NCI-H1930 (cell line): ENCODE measurements at places on chromosomes 5 and 9.

- DNase-seq: no peak
These were observed 7.6 kb downstream of the FOXE1 start for GRCh38 chr9:97860451-97861147.

DNA sequence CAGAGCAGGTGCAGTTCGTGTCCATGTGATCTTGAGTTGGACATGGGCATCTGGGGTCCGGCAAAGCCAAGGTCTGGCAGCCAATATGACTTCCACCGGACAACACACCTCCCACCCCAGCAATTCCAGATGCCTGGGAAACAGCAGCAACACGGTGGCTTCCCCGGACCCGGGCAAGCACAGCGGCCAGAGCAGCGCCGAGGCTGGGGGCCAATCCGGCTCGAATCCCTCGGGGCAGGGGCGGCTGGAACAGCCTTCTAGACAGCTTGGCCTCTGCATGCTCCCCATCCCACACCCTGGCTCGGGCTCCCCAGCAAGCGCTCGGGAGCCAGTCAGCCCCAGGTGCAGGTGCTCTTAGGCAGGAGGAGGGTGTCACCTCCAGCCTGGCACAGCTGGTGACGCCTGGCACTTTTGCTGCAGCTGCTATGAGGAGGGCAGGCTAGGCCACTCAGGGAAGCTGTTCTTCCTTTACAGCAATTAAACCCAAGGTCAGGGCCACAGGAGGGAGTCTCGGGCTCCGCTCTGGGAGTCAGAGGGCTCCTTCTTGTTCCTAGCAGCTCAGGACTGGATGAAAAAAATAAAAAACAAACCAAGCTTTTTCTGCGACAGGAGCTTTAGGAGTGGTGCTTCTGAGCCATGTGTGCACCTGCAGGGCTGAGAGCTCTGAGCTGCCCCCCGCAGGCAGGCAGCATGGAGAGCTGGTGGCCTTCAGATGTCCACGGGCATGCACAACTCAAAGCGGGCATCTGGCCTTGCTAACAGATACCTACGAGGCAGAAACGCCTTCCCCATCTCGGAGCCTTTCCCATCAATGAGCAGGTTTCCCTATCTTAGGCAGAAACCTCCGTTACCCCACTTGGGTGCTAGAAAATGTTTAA is 28.2 kb downstream of the DBH start:
- no peak for DNase-seq

DNA sequence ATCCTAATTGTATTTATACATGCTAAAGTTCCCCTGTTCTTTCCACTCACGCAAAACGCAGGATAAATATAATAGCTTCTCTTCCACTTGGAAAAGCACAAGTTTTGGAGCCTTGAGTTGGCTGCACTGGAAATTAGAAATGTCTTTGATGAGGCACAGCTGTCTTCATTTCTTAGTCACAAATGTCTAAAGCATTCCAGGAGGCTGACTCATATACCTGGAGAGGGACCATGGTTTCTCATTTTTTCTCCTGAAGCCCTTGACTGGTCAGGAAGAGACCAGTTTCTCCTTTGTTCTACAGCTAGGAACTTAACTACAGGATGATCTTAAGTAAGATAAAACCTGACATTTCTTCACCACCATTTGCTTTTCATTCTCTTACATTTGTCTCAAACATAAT is 16.2 kb downstream of the MTX3 start:
- no peak for DNase-seq

DNA sequence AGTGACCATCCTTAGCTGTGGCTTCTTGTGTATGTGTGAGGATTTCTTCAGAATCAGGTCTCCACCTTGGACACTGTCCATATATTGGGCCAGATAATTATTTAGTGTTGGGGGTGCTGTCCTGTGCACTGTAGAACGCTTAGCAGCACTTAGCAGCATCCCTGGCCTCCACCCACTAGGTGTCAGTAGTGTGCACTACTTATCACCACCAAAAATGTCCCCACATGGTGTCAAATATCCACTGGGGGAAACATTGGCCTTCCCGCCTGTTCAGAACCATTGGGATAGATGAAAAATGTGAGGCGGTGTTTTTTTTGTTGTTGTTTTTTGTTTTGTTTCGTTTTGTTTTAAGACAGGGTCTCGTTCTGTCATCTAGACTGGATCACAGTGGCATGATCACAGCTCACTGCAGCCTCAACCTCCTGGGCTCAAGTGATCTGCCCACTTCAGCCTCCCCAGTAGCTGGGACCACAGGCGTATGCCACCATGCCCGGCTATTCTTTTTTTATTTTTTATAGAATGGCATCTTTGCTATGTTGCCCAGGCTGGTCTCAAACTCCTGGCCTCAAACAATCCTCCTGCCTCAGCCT is 67.7 kb downstream of the TENT4A start:
- no peak for DNase-seq

DNA sequence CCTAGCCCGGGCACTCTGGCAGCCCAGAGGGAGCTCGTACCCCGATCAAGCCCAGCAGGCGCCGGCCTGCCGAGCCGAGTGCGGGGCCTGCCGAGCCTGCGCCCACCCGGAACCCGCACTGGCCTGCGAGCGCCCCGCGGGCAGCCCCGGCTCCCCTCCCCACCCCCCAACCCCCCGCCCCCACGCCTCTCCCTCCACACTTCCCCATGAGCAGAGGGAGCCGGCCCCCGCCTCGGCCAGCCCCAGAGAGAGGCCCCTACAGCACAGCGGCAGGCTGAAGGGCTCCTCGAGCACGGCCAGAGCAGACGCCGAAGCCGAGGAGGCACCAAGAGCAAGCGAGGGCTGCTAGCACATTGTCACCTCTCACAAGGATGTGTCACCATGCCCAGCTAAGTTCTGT is 36.2 kb upstream of the CCDC180 start:
- DNase-seq: no peak

DNA sequence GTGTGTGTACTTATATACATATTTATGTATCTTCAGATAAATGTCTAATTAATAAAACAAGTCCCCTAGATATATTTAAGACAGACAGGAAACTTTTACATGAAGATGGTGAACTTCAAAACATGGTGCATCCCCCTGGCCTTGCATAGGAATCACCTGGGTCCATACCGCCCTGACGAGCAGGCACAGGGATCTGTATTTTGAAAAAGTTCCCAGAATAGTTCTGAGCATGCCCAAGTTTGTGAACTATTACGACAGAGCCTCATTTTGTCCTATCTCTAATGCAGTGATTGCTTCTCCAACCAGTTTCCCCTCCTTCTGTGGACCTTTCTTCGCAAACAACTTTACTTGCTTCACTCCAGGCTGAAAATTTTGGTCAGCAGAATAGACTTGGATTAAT is 98.1 kb downstream of the APBA1 start:
- no peak for DNase-seq

DNA sequence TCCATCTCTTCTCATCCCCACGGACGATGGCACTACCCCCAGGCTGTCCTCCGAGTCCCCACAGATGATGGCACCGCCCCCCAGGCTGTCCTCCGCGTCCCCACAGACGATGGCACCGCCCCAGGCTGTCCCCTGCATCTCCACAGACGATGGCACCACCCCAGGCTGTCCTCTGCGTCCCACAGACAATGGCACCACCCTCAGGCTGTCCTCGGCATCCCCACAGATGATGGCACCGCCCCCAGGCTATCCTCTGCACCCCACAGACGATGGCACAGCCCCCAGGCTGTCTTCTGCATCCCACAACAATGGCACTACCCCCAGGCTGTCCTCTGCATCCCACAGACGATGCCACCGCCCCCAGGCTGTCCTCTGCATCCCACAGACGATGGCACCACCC is 57.4 kb upstream of the PTCH1 start:
- no peak for DNase-seq

DNA sequence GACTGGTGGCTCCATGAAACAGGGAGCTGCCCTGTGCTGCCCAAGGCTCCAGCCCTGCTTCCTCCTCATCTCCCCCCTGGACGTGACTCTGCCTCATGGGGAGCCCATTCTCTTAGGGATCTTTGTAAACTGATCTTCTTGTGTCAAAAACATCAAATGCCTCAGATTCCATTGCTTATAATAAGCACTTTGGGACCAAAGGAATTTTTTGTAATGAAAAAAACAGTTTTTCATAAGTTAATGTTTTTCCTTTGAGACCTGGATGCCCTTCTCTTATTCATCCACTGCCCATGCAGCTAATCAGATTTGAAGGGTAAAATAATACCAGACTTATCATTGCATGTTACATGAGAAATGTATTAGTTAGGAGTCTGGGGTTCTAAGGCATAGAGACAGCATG is 41.7 kb downstream of the PALM2AKAP2 start:
- no peak for DNase-seq

GRCh38 chr5:172477466-172477865 is 23.1 kb upstream of the SH3PXD2B start:
- no peak for DNase-seq

DNA sequence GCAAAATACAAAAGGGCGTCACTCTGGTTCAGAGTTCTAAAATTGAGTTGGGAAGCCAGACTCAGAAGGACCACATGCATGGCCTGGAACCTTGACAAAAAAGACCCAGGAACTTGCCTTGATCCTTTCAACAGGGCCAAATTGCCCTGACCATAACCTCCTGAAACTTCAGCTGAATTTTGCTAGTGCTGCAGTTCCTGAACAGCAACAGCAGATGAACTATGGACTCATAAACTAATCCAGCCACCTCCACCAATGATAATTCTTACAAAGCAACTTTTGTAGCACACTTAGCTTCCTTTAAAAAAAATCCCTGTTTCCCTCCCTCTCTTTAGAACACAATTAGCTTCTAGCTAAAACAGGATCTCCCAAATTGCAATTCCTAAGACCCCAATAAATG is 155.9 kb downstream of the MAT2B start:
- no peak for DNase-seq

- DNase-seq: no peak
These were observed 105.7 kb downstream of the SPRY4 start for GRCh38 chr5:142219146-142219545.

GRCh38 chr9:20603524-20604268 is 18.6 kb downstream of the MLLT3 start:
- no peak for DNase-seq

- DNase-seq: no peak
These were observed 9.2 kb upstream of the RARS1 start for GRCh38 chr5:168477060-168477459.

- DNase-seq: no peak
These were observed 4.0 kb upstream of the DNLZ start for GRCh38 chr9:136367296-136368145.

GRCh38 chr9:27528886-27529315 is 713 bp downstream of the MOB3B start:
- no peak for DNase-seq

DNA sequence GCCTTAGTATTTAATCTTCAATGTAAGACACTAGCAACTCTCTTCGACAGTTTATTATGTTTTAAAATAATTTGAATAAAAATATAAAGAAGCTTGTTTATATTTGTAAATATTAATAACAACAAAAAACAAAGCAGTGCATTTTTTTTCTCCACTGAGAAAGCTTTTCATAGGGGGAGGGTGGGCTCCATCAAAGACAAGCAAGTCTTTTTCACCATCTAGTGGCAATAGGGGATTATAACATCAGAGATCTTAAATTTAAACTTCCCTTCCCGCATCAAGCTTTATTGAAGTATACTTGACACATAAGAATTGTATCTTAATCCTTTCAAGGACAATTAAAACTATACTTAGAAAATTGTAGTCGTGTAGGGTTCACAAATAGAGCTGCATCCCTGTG is 9.3 kb upstream of the OR13F1 start:
- DNase-seq: no peak

- DNase-seq: no peak
These were observed 206.0 kb upstream of the TLX3 start for GRCh38 chr5:171102877-171103610.

DNA sequence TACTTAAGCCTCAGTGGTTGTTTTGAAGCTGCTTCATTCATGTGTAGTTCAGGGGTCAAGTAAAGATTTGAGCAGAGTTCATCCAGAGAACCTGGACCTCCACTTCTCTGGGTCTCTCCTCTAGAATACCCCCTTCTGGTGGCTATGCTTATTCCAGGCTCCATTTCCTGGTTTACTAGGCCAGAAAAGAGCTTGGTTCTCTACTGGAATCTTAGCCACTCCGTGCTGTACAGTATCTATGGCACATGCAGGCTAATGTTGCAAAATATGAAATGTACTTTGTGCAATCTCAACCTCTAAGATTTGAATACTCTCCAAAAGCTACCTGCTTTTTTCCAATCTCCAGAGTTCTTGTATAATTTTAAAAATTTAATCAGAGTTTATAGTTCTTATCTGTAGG is 17.4 kb upstream of the ZCCHC9 start:
- no peak for DNase-seq

- no peak for DNase-seq
These were observed 1.0 kb downstream of the DOCK8 start for GRCh38 chr9:215631-216155.

GRCh38 chr5:135437796-135438560 is 9.2 kb downstream of the DCANP1 start:
- DNase-seq: no peak

DNA sequence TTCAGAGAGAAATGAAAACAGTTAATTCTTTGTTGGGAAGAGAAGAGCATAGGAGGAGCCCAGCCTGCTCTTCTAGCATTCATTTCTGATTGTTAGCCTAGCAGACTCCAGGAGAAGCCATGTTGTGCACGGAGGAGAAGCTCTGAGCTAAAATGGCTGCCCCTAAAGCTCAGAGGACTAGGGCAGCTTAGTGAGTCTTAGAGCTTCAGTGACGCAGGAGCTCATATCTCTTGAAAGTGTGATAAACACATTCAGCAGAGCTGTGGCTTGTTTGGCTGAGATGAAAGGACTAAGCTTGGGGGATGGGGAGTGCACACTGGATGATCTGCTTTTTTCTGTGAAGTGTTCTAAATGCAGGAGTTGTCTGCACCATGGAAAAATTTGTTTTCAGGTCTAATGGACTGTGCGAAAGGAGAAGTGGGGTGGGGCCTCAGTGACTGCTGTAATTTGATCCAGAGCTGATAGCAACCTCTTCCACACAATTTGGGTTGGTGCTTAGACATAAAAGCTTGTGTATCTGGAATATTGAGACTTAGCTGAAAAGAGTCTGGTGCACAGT is 58.5 kb downstream of the ZNF462 start:
- no peak for DNase-seq

DNA sequence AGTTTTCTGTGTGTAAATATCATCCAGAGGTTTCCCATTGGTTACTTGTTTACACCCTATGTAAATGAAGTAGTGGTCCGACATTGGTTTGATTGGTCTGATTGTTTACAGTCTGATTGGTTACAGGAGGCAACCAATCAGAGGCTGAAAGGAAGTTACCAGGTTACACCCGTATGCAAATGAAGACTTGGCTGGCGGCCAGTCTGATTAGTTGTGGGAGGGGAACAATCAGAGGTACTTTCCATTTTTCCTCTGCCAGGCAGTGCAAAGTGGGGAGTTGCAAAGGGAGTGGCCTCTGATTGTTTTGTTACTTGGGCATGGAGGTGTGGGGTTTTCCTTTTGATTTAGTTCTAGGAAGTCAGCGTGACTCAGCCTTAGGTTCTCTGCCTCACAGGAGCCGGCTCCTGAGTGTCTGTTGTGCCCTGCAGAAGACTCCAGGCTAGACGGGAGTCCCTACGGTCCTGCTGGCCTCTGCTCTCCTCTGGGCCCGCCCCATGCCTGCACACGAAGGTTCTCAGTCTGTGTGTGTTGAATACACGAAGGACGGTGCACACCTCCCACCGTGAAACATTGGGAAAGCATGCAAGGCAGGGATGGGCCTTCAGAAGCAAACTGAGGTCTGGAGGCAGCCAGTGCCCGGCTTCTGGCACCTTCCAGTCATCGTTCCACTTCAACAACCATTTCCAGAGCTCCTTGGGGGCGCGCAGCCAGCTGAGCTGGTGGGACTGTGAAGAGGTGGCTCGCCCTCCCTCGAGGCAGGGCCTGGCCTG is 42.9 kb downstream of the OLFM1 start:
- DNase-seq: no peak
